ENCODE measurements at places on chromosomes 11 and 22.

GRCh38 chr11:75946531-75947530 is 131.8 kb downstream of the UVRAG start:
- DNase-seq: no peak

GRCh38 chr22:23137905-23138561 is 3.8 kb downstream of the RSPH14 start:
- DNase-seq: no peak

GRCh38 chr22:39419096-39419495 is 19.5 kb downstream of the TAB1 start:
- no peak for DNase-seq

GRCh38 chr11:62142921-62143320 is 19.1 kb downstream of the INCENP start:
- DNase-seq: no peak

GRCh38 chr11:1049431-1049891 is 12.9 kb upstream of the MUC6 start:
- no peak for DNase-seq

GRCh38 chr22:28029201-28029948 is 110.3 kb upstream of the PITPNB start:
- DNase-seq: no peak
